ENCODE measurements at places on chromosomes 5 and 9. TPM values are rescaled to one million over a fixed set of nuclear protein-coding genes. Genes with fewer than 3 reads are reported as not detected.

- H3K27me3 ChIP-seq = no peaks in the 10 kb centered on the region
- H3K27ac ChIP-seq = no peak overlapping the region
- no peak for DNase-seq
- H3K4me1 ChIP-seq = no peaks in the 10 kb centered on the region
Observed at GRCh38 chr9:89428901-89429890, 68.7 kb downstream of the SEMA4D start.

GRCh38 chr5:141354900-141355469 is at the start of gene PCDHGA4:
PCDHGA4 (plus strand) TSS chr5:141355021; CDS start chr5:141355108, 87 bp downstream.
- H3K36me3 ChIP-seq = no peaks in the 10 kb centered on the region
- H3K4me3 ChIP-seq = peak within 1 kb of the TSS; percentile 20
- no peak within 1 kb of the TSS for H3K27ac ChIP-seq

CETN3 gene
- total RNA-seq = 10.0 TPM

GRCh38 chr5:446066-446882 is 3.3 kb downstream of the EXOC3 start:
- H3K4me1 ChIP-seq = no peaks in the 10 kb centered on the region
- no peaks in the 10 kb centered on the region for H3K36me3 ChIP-seq
- H3K27ac ChIP-seq = no peak overlapping the region
- H3K4me3 ChIP-seq = no peak overlapping the region
- H3K27me3 ChIP-seq = no peaks in the 10 kb centered on the region
- no peak for DNase-seq
